ENCODE measurements at places on chromosomes 4 and X. TPM values are rescaled to one million over a fixed set of nuclear protein-coding genes. Genes with fewer than 3 reads are reported as not detected.

Gene GAGE12F
- total RNA-seq = not detected

Gene BGN
- not detected for total RNA-seq

Gene MID1
- 32.2 TPM for total RNA-seq

Gene SOD3
- not detected for total RNA-seq

Gene RRH
- 0.10 TPM for total RNA-seq

Gene C4orf36
- total RNA-seq = 1.2 TPM

Gene HMX1
- 0.13 TPM for total RNA-seq

Gene GAGE12H
- total RNA-seq = not detected

Gene FREM3
- total RNA-seq = not detected

Gene MAGEC1
- not detected for total RNA-seq

Gene LRPAP1
- 125 TPM for total RNA-seq

Gene RTL3
- 0.14 TPM for total RNA-seq

Gene MSX1
- 8.6 TPM for total RNA-seq

Gene CNKSR2
- total RNA-seq = 2.5 TPM

Gene AWAT2
- not detected for total RNA-seq

Measured in A549 treated with Hydrocortisone at 1 μM for 4 hours (cell line).